GM13977 (cell line): ENCODE measurements at places on chromosomes 2 and 18.

GRCh38 chr2:162126527-162126926 lies 25.5 kb downstream of the GCG start:
- DNase-seq, result no peak

- no peak for DNase-seq
Observed at GRCh38 chr2:236661061-236661761, 91.6 kb downstream of the ACKR3 start.

DNA sequence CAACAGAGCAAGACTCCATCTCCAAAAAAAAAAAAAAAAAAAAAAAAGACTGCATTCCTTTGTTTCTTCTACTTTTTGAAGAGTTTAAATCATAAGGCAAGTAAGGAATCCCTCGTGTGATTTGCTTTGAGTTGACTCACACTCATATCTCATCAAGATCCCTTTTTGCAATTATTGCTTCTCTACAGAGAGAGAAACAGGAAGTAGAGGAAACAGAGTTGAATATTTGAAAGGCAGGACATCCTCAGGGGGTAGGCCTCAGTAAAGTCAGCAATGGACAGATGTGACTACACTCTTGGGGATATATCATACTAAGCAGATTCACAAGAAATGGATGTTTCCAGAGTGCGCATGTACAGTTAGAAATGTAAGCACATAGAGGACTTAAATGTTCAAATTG lies 11.2 kb upstream of the EFR3B start:
- no peak for DNase-seq

DNA sequence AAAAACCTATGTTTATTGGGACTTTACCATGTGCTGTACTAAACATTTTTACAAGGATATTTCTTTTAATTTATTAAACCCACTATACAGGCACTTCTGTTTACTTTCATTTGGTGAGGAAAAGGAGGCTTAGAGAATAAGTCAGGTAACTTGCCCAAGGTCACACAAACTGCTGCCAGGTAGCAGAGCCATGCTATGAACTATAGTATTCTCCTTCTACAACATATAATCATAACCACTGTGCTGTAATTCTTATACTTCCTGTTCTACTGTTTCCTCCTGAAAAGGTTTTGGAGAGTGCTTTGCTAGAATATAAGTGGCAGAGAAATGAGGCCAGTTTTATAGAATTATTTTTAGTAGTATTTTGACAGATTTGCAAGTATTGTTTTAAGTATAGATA lies 29.5 kb downstream of the SLC39A10 start:
- DNase-seq, result no peak

DNA sequence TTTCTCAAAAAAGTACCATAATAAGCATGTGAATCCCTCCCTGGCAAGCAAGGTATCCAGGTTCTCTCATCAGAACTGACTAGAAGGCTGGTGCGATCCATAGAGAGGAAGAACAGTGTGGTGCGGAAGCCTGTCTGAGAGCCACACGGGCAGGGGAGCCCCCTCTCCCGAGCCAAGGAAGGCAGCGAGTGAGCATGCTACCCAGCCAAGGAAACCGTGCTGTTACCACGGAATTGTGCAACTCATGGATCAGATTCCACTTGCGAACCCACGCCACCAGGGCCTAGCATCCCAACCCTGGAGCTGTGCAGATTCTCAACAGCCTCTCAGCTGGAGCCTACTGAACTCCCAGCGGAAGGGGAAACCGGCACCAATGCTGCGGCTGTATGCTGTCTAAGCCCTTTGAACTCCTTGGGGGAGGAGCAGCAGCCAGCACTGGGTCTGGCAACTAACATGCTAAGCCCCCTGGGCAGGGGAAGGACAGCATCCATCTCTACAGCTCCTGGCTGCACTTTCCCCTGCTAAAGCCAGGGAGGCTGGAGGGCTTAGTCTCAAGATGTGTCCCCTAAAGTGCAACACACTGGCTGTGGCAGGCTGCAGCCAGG lies 823.1 kb downstream of the EPHA4 start:
- no peak for DNase-seq

DNA sequence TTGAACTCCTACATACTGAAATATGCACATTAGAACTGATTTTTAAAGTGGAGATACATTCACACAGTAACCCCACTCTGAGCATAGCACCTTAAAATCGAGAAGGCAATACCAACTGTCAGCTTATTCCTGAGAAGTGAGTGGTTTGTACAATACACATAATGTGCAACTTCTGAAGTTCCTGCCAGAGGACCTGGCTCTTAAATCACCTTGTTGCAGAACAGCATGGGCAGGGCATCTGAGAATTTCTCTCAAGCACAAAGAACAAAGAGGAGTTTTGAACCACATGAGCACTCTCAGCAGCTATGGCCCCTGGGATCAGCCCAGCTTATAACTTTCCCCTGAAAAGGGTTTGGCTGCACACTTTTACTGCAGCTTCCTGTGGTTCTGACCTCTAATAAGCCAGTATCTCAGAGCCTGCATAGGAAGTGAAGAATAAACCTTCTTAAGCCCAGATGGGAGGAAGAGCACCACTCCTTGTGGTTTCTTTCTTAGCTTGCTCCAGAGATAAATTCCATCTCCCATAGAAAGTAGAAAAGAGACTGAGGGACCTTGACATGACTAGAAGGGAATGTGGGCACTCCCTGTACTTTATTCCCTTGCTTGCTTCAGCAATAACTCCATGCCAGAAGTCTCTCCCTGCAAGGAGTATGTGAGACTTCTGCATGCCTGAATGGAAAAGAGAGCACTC lies 862.3 kb downstream of the SUCLG1 start:
- no peak for DNase-seq

DNA sequence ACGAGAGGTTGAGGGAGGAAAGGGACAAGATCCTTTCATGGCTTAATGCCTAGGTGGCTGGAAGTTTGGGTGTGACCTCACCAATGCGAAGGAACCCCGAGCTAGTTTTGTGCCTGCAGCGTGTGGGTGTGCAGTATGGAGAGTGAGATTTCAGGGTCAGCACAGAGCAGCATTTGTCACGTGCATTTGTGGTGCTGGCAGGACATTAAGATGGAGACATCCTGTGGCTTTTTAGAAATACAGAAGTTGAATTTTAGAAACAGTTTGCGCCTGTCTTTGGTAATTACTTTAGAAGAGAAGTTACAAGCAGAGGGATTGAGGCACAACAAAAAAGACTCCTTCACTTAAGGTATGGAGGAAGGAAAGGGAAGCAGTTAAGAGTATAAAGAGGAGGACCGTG lies 258.2 kb upstream of the THUMPD2 start:
- no peak for DNase-seq

DNA sequence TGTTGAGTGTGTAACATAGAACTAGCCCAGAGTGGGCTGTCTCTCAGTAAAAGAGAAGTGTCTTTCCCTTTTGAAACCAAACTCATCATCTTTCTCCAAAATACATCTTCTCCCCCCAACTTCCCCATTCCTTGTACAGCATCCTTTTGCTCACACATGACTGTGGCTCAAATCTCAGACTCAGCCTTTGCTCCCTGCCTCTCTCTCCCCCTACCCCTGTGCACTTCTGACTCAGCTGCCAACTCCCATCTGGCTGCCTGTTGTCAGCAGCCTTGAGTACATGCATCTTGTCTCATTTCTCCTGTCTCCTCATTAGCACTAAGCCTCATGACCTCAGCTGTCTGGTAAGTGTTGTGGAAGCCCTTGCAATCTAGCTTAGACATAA lies 18.1 kb upstream of the MGAT4A start:
- DNase-seq, result no peak

DNA sequence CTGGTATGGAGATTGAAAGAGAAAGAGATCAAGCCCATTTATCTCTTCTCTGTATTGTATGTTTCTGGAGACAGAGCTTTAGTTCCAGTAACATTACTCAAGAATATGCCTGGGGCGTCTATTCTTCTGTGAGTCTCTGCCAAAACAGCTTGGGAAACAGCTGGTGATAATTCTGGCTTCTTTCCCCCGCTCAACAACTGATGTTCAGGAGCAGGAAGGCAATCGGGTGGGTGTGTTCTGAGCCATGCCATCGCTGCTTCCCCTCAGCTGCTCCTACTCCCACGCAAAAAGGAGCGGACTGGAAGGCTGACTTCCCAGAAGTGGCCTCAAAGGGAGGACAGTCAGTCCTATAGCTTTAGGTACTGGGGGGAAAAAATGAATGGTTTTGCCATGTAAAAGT lies 695.1 kb downstream of the PLCL1 start:
- DNase-seq, result no peak

- no peak for DNase-seq
Observed at GRCh38 chr18:79507076-79507545, 111.4 kb downstream of the NFATC1 start.

DNA sequence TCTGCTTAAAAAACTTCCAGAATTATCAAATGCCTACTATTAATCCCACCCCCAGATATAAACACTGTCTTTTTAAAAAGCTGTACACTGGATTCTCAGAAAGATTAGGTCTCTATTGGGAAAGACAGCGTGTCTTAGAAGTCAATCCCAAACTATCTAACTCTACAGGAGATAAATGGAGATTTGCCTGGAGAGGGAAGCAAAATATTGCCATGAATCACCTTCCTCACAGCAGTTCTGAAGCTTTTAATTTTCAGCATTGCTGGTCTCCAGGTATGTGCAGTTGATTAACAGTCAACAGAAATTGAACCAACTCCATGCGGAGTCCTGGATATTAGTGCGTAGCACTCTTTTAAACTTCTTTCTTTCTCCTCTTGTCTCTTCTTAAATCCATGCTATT lies 122.2 kb downstream of the DSC3 start:
- no peak for DNase-seq

DNA sequence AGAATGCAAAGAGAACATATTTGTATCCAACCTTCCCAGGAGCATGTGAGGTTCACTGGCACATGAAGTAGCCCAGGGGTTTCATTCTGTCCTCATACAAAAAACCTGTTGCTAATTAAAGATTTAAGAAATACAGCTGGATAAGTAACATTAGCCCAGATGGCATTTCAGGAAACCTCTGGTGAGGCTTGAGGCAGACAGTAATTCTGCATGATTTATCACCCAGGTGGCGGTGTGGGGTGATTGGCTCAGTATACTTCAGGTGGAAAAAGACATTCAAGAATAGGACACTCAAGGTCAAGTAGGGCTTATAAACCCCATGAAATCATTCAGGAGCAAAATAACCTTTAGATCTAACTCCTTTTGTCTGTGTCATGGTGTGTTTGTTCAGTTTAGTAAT lies 237.4 kb downstream of the RNF144A start:
- no peak for DNase-seq

DNA sequence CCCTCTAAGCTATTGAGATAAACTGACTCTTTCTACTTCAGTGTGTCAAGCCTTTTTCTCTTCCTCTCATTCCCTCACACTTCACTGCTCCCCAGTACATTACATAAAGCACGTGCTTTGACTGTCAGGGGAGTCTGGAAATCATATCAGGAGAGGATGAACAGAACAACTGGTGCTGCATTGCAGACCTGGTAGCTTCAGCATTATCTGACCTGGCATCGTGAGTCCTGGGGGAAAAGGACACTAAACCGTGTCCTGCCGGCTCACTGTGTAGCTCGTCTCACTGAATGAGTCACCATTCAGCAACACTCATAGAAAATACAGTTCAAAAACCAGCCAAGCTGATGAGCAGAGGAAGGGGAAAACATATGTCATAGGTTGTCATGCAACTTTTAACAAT lies 108.5 kb upstream of the UNC80 start:
- DNase-seq, result no peak

DNA sequence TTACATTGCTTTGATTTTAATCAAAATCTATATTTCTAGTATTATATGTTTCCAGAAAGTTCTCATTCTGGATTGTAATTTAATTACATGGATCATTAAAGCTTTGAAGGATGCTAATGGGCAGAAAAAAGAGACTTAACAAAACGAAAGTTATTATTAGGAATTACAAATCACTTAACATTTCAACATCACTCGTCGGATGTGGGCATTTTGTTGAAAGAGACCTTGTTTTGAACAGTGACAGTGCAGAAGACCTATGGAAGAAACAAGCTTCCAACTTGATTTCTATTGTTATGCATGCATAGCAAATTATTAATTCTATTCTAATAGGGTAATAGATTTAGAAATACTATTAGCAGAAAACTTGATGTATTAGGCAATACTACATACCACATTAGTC lies 31.4 kb upstream of the DARS1 start:
- DNase-seq, result no peak

GRCh38 chr2:59339121-59339836 lies 1098.2 kb upstream of the FANCL start:
- DNase-seq, result no peak

DNA sequence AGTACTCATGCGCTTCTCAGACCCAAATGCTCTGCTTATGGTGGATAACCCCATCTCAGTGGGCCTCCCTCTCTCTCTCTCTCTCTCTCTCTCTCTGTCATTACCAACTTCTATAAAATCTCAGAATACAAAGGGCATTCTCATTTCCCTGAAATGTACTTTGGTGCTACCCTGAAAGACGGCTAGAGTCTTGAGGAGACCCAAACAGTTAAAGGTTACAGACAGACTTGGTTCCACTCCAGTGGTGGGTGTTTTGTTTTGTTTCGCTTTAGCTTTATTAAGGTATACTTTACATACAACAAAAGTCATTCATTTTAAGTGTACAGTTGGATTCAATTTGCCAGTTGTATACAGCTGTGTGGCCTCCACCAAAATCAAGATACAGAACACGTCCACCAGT lies 60.9 kb downstream of the BCL11A start:
- no peak for DNase-seq

- no peak for DNase-seq
Observed at GRCh38 chr2:160582081-160582480, 88.5 kb upstream of the RBMS1 start.

DNA sequence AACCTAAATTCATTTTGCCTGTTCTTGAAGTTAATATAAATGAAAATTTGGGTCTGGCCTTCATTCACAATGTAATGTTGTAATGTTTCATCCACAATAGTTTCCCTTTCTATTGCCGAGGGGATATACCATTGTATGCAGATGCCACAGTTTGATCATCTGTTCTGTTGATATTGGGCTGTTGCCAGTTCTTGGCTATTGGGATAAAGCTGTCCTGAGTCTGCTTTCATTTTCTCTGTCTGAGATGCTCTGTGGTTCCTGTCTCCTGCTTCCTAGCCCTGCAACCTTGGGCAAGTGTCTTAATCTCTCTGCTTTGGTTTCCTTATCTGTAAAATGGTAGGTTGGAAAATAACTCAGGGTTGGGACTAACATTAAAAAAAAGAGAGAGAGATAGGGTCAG lies 25.2 kb downstream of the B3GNT2 start:
- no peak for DNase-seq

GRCh38 chr2:214674278-214674677 lies 135.2 kb downstream of the BARD1 start:
- no peak for DNase-seq

DNA sequence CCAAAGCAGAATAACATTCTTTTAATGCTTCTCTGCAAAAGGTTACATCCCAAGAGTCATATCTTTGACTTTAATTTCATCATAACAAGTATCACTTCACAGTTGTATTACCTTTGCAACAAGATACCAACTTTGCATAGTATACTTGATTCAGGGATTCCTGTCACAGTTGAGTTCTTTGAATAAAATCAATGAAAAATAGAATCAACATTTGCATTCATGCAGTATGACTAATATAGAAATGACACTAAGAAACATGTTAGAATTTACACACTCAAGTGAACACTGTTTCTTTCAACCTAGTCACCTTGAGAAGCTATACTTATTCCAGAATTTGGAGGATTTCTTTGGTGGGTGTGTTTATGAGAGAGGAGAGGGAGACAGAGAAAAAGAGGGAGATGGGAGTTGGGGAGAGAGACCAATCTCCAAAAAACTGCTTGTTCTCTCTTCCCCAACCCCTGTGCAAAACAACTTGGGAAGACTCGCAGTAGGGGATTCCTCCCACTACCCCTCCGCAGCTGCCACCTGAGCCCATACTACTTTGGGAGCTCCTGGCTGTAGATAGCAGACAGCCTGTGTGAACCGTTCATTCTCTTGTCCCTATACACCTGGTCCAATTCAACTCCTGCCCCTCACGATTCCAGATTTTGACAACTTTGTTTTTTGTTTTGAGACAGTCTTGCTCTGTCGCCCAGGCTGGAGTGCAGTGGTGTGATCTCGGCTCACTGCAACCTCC lies 57.7 kb downstream of the PELI1 start:
- no peak for DNase-seq
